ENCODE measurements at places on chromosomes 6 and 20. TPM values are rescaled to one million over a fixed set of nuclear protein-coding genes. Genes with fewer than 3 reads are reported as not detected.

Gene TMEM242
- total RNA-seq, result 6.0 TPM

Gene GNMT
- 0.17 TPM for total RNA-seq

Gene CFAP61
- total RNA-seq, result 0.17 TPM

Gene PTGIS
- total RNA-seq, result 255 TPM

Gene BPI
- not detected for total RNA-seq

Gene ORC3
- total RNA-seq, result 31.9 TPM

Gene PHACTR1
- 2.3 TPM for total RNA-seq

Gene EDN3
- total RNA-seq, result not detected

Gene CD93
- total RNA-seq, result 1.0 TPM

Gene ANKRD66
- total RNA-seq, result not detected

Gene GPX5
- not detected for total RNA-seq

Gene OTOR
- not detected for total RNA-seq

Gene EGFL8
- 0.66 TPM for total RNA-seq

Gene TCP11
- 0.15 TPM for total RNA-seq

Gene BRD2
- 102 TPM for total RNA-seq

Gene TPBG
- total RNA-seq, result 71.4 TPM

Gene ULBP2
- 2.5 TPM for total RNA-seq

Gene PNPLA1
- not detected for total RNA-seq

Gene GSTA1
- total RNA-seq, result not detected

Gene PRPH2
- total RNA-seq, result 4.2 TPM

Gene FBXO5
- total RNA-seq, result 21.4 TPM

Gene LGSN
- not detected for total RNA-seq

Gene CLVS2
- total RNA-seq, result under 0.01 TPM

Gene SAYSD1
- 15.1 TPM for total RNA-seq

Gene CTNNBL1
- 23.7 TPM for total RNA-seq
